Activated T-cell treated with anti-CD3 and anti-CD28 coated beads for 4 hours (primary cell): ENCODE measurements at places on chromosomes 4 and X.

GRCh38 chrX:149996515-149996914, 58.2 kb upstream of the EOLA2 start:
- DNase-seq: no peak

DNA sequence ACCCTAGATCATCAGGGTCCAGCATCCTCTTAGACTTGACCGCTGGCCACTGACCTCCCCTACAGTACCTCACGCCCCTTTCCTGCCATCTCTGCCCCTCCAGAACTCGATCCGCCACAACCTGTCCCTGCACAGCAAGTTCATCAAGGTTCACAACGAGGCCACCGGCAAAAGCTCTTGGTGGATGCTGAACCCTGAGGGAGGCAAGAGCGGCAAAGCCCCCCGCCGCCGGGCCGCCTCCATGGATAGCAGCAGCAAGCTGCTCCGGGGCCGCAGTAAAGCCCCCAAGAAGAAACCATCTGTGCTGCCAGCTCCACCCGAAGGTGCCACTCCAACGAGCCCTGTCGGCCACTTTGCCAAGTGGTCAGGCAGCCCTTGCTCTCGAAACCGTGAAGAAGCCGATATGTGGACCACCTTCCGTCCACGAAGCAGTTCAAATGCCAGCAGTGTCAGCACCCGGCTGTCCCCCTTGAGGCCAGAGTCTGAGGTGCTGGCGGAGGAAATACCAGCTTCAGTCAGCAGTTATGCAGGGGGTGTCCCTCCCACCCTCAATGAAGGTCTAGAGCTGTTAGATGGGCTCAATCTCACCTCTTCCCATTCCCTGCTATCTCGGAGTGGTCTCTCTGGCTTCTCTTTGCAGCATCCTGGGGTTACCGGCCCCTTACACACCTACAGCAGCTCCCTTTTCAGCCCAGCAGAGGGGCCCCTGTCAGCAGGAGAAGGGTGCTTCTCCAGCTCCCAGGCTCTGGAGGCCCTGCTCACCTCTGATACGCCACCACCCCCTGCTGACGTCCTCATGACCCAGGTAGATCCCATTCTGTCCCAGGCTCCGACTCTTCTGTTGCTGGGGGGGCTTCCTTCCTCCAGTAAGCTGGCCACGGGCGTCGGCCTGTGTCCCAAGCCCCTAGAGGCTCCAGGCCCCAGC, 5.2 kb downstream of the FOXO4 start:
- no peak for DNase-seq

GRCh38 chr4:92303621-92304027, at the start of gene GRID2:
Gene GRID2 (plus strand): TSS chr4:92303966.
- DNase-seq: no peak

- no peak for DNase-seq
These were observed 993.6 kb downstream of the ADGRL3 start for GRCh38 chr4:62193761-62194160.

- no peak for DNase-seq
These were observed 23.6 kb downstream of the CA5B start for GRCh38 chrX:15761564-15762191.

- no peak for DNase-seq
These were observed 30.0 kb downstream of the PKD2 start for GRCh38 chr4:88037447-88037846.

DNA sequence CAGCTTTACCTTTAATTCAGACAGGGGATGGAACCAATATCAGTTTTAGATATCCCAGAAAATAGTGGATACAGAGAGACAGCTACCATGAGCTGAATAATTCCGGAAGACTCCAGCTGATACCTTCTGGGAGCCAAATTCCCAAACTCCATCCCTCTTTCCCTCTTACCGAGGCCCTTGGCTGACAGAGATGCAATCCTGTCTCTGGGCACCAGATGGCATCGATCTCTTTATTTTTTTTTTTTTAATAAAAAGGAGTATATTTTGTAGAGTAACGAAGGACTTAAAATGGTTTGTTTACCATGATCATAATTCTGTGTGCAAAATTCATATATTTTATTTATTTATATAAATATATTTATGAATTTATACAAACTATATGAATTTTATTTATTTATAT, 31.0 kb downstream of the RAB40A start:
- DNase-seq: no peak

GRCh38 chrX:130120746-130121504, 10.6 kb upstream of the ELF4 start:
- DNase-seq: peak; percentile 51

DNA sequence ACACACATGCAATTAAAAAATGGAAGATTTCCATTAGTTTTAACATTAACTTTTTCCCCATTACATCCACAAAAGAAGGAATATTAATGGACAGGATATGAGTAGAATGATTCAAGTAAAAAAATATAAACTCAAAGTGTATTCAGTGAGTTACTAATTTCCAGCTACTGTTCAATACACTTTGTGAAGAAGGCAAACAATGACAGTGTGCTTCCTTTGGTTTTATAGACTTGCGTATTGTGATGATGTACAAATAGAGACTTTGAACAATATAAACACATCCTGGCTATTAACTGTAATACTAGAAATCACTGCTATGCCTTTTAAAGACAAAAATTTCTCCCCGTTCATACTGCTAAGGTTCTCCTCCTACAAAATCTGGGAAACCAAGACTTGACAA, 171.4 kb downstream of the ASB9 start:
- DNase-seq: no peak

DNA sequence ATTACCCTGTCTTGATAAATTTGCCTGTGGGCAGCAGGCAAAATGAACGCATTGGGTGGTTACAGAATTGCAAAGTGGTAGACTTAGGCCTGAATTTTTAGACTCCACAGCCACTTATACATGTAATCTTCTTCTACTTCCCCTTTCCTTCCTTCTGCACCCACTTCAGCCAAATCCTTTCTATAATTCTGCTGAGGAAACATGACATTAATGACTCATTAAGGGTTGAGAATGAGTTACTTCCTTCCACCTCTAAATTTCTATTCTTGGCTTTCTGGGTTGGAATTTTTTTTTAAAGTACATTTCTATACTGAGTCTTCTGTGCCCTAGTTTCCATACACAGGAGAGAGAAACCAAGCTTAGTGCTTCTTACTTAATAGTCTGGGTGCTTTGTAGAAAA, 10.1 kb downstream of the PAPSS1 start:
- DNase-seq: no peak

- no peak for DNase-seq
These were observed 73.4 kb downstream of the FRMPD3 start for GRCh38 chrX:107522901-107523300.

DNA sequence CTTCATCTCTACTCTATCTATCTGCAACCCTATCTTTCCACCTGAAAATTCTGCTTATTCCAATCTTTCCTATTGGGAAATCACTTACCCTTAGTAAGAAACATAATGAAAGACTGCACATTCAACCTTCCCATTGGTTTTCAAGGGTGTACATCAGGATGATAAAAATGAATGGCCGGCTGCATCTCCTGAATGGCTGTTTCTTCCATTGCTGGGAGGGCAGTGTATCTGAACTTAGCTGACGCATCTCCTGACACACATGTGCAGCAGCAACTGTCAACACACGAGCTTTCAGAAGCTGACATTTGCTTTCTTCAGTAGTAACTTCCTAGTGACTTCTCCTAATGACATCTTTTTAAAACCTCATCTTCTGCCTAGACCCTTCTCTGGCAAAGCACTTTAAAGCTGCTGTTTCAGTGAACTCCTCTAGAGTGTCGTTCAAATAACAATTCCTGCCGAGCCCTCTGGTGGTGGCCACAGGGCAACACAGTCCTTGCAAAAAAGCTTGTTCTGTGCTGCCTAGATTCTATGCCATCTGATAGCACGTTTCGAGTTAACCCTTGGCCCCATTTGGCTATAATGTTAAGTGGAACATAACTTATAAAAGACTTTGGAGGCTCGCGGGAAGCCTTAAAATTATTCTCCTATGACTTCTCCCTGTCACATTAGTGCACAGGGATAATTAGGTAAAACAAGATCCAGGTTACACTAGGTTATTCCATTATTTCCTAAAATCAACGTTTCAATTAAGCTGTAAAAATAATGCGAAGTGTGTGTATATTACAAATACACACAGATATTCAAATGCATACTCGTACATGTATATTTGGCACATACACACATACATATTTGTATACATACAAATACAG, 2340.7 kb downstream of the PCDH7 start:
- DNase-seq: no peak
